Activated naive CD4-positive, alpha-beta T cell treated with anti-CD3 and anti-CD28 coated beads for 36 hours (primary cell): ENCODE measurements at places on chromosomes 2 and 18. TPM values are rescaled to one million over a fixed set of nuclear protein-coding genes. Genes with fewer than 3 reads are reported as not detected.
A peak's percentile ranks its signal among the peaks of the same experiment; 100 is the strongest.

Gene EN1
- not detected for total RNA-seq

Gene GPR35
- total RNA-seq: 2.6 TPM

Gene NEU2
- total RNA-seq: not detected

Gene TTN
- 0.91 TPM for total RNA-seq

Gene ZNF521
- not detected for total RNA-seq

Gene BCL2
- 48.4 TPM for total RNA-seq

Gene C18orf54
- 11.5 TPM for total RNA-seq

Gene SLC9A4
- 0.07 TPM for total RNA-seq

Gene CPLX4
- total RNA-seq: not detected

Gene VIL1
- not detected for total RNA-seq

DNA sequence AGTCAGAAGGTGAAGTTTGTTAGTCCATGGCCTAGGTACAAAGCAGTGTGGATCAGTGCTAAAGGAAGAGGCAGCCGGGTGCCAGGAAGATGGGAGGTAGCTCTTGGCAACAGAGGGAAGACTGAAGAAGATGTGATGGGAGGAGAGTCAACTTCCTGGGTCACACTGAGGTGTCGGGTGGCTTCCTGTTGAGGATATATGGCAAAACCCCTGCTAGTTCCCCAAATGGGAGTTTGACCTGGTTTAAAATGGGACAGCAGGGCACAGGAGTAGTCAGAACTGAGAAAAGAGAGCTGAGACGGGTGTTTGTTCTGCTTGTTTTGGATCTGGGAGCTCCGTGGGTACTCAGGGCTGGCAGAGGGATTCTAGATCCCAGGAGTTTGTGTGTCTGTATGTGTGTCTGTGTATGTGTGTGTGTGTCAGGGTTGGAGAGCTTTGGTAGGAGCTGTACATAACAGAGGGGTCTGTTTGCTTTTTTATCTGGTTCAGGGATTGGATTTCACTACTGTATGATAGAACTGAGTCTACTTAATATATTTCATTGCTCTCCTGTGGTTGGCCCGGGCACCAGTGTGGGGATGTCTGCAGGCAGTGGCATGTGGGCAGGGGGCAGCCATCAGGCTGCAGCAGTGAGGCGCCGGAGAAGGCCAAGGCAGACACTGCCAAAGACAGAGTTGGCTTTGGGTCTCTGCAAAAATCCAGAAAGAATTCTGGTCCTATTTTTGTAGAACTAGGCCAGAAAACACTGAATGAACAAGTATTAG is 17.1 kb downstream of the MXD1 start:
- DNase-seq: no peak

DNA sequence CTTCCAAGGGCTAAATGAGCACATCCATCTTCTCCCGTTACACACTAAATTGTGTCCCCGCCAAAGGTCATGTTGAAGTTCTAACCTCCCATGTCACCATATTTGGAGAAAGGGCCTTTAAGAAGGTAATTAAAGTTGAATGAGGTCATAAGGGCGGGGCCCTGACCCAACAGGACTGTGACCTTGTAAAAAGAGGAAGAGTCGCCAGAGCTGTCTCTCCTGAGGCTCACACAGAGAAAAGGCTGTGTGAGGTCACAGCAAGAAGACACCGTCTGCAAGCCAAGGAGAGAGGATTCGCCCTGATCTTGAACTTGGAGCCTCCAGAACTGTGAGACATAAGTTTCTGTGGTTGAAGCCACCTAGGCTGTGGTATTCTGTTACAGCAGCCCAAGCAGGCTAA is 24.1 kb downstream of the TRABD2A start:
- DNase-seq: peak; percentile 76

GRCh38 chr2:26522751-26523171 is 44.8 kb upstream of the OTOF start:
- no peak for DNase-seq

GRCh38 chr2:200405599-200406298 is 99.3 kb downstream of the SPATS2L start:
- no peak for DNase-seq

DNA sequence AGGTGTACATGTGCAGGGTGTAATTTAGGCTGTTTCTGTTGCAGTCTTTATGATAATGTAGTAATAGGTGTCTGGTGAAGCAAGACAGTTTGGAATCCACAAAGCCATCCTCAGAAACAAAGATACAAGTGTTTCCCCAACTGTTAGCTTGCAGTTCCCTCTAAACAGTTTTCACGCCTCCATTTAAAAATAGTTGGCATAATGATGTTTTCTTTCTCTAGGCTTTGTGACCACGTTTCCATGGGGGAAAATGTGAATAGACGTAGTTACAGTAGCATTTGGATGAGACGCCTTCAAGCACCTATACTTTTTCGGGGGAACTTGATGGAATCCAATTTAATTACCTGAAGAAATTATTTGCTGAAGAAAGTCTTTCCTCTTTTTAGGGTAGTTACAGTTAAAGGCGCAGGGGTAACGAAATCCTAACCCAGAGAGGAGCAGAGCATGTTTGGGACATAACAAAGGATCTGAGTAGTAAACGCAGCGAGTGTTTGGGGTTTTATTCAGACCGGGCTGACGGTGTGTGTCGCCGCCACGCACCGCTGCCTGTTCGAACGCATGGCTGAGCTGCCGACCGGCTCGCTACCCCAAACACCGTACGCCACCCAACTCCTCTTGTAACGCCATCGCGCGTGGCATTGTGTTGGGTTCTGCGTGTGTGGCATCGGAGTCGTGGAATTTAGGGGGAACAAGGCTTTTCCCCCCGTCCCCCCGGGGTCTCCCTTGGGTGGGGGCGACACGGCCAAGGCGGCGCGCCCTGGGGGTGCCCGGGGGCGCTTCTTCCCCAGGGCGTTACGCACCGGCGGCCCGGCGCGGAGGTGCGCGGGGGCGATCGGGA is 681 bp upstream of the NRP2 start:
- DNase-seq: no peak

DNA sequence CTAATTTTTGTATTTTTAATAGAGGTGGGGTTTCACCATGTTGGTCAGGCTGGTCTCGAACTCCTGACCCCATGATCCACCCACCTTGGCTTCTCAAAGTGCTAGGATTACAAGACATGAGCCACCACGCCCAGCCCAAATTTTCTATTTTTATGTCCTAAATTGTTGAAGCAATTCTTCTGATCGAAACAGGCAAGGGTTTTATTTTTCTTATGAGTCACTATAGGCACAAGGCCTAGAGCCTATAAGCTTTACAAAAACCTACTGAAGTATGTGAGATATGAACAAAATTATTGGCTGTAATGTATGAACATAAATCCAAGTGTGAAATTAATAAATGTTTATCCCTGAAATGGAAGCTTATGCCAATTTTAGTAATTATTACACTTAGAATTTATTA is 464.2 kb upstream of the NRP2 start:
- DNase-seq: no peak

DNA sequence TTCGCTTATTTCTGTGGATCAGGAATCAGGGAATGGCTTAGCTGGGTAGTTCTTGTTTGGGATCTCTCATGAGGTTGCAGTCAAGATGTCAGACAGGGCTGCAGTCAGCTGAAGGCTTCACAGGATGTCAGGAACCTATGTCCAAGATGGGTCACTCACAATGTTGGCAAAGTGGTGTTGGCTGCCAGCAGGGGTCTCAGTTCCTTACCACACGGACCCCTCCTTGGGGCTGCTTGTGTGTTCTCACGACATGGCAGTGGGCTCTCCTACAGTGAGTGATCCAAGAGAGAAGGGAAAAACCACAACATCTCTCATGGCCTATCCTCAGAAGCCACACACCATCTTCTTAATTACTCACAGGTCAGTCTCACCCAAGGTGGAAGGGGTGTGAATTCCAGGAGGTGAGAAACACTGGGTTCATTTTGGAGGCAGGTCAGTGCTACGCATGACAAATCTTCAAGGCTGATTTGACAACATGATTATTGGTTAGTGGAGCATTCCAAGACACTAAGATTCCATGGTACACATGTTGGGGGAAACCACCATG is 1.3 kb upstream of the ANTXR1 start:
- DNase-seq: no peak

- no peak for DNase-seq
Observed at GRCh38 chr2:204012072-204012653, 75.6 kb downstream of the ICOS start.

DNA sequence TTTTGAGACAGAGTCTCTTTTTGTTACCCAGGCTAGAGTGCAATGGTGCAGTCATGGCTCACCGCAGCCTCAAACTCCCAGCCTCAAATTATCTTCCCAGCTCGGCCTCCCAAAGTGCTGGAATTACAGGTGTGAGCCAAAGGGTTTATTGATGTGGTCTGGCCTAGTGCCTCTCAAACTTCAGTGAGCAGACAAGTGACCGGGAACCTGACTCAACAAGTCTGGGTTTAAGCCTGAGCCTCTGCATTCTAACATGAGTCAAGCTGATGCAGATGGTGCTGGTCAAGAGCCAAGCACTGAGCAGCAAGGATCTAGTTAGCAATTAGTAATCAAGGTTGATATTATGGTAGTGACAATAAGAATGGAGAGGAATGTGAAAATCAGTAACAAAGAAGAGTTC is 21.3 kb downstream of the CDK15 start:
- DNase-seq: no peak

DNA sequence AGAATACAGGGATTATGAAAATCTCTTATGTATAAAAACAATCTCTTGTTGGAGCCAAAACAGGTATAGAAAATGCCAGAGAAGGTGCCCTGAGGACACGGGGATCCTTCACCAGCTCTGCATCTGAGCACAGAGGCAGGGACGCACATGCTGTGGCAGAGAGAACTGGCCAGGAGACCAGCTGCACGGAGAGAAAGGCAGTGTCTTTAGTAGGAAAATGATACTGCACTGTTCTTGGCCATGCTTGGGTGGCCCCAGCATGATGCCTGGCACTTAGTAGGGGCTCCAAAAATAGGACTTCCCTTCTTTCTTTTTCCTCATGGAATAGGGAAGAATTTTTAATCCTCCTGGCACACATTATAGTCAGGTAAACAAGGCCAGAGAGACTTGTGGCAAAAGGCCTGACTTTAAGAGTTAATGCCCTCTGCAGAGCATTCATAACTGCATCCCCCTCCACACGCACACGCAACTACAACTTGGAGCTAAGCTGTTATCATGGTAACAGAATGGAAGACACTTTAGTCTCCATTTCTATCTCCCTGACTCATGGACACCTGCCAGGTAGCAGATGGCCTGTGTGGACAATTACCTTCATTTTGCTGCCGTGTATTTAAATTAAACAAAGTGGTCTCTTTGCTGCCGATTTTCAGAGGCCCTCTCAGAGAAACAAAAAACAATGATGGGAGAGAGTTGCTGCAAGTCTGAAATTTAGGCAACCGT is 59.7 kb upstream of the DNMT3A start:
- DNase-seq: no peak

- no peak for DNase-seq
Observed at GRCh38 chr2:11697103-11697871, 27.3 kb upstream of the NTSR2 start.

GRCh38 chr2:237980751-237981150 is 13.9 kb downstream of the UBE2F start:
- peak; percentile 67 for DNase-seq

DNA sequence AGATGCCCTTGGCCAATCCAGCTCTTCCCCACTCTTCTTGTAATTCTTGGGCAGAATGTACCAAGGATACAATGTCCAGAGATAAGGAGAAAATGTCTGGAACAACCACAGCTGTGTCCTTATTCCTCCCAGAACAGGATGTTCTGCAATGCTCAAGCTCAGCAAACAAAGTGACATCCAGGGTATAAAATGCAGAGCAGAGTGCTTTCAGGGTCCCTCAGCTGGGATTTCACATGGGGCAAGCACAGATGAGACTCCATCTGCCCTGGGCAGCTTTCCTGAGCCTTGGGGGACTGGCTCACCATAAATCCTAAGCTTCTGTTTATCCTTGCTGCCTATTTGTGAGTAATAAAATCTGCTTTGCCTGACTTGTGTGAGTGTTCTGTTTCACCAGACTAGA is 127.4 kb downstream of the VAPA start:
- DNase-seq: no peak

DNA sequence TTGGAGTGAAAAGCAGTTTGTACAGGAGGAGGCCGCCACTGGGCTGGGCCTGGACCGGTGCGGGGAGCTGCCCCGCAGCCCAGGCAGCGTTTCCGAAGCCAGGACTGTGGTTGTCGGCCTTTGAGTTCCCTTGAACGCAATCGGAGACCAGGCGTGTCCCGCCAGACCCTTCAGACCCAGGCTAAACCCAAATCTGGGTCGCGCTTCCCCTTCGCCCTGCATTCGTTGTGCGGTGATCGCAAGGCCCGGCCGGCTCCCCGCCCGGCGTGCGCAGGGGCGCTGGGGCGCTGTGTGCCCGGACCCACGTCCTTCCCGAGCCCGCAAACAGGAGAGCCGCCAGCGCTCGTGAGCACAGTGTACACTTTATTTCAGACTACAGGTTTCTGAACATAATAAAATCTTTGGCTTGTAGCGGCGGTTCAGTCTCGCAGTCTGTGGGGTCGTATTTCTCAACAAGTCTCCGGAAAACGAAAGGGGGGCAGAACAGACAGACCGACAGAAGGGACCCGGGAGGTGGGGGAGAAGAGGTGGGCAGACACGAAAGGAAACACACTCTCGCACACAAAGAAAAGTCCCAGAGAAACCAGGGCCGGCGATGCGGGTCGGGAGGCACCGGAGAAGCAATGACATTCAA is 5.5 kb downstream of the EN1 start:
- no peak for DNase-seq

DNA sequence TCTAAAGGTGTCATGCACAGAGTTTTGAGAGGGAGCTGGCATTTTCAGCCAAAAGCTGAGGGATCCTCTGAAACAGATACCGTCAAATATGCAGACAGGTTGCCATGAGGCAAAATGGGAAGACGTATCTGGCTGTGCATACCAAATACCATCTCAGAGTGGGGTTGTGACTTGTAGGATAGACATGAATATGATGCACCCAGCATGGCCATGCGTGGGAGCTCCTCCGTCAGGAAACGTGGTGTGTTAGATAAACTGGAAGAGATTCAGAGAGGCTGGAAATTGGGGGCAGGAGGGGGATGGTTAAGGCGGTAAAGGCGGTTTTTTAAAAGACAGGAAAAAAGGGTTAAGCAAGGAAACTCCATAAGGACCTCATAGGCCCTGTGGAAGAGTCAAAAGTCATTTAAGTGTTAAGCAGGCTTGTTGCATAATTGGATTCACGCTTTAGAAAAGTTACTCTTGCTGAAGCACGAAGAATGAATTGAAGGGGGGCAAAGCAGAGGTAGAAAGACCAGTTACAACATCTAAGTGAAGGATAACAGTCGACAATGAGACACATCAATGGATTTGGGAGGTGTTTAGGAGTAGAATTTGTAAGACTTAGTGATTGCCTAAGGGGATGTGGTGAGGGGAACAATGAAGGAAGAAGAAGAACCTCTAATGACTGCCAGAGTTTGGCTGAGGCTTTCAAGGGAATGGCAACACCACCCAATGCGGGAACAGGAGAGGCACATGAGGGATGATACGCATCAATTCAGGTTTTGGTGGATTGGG is 139.6 kb upstream of the CTAGE1 start:
- DNase-seq: no peak

DNA sequence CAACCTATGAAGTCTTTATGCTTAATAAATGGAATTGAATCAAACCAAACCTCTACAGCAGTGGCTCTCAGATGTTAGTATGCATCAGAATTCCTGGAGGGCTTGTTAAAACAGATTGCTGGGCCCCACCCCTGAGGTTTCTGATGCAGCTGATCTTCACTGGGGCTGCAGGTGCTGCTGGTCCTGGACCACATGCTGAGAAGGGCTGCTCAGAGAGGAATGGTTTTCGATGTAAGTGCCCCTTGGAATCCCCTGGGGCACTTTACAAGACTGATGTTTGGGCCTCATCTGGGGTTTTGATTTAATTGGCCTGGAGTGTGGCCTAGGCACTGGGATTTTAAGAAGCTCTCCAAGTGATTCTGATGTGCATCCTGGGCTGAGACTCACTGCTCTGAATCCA is 403.8 kb upstream of the HS6ST1 start:
- DNase-seq: no peak
